GM06990 (cell line): ENCODE measurements at places on chromosomes 12 and 14.

DNA sequence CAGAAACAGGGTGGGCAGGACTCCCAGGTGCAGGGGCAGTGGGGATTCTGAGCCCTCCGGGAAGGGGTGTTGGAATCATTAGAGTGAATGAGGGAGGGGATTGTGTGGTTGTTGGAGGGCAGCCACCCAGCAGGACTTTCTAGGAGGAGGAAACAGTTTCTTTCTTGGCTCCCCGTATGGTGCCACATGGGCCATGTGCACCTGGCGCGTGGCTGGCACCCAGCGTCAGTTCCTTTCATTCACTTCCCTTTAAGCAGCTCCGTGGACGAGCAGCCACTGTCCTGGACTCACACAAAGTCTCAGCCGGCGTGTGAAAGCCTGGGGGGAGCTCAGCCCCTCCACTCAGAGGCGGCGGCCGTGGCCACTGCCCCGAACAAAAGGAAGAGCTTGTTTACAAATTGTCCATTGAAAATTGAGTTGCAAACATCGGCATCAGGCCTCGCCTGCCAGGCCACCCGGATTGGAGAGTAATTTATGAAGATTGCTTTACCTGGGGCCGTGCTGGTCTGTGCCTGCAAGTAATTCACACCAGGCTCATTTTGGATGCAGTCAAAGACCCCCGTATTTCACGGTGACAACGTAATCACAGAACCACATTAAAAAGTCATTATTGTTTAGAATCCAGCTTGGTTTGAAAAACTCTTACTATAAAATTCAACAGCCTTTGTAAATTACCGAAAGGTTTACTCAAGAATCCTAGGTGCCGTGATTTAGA, 101.7 kb upstream of the C14orf180 start:
- no peak for DNase-seq

- DNase-seq = no peak
Measured at GRCh38 chr12:70849265-70849960, 71.1 kb downstream of the PTPRR start.

GRCh38 chr12:106841510-106842302, 67.2 kb downstream of the RIC8B start:
- DNase-seq = no peak

- no peak for DNase-seq
Measured at GRCh38 chr14:53638966-53639365, 317.7 kb downstream of the BMP4 start.

GRCh38 chr12:25295361-25295760, 44.6 kb upstream of the KRAS start:
- DNase-seq = no peak

- no peak for DNase-seq
Measured at GRCh38 chr14:94673071-94673470, 60.9 kb downstream of the SERPINA3 start.
